ENCODE measurements at places on chromosomes 7 and 10.

- peak; percentile 72 for DNase-seq
Measured at GRCh38 chr7:140639366-140640053, 1.1 kb downstream of the DENND2A start.

GRCh38 chr10:38054361-38054797, 39.8 kb upstream of the ZNF37A start:
- DNase-seq, result no peak

DNA sequence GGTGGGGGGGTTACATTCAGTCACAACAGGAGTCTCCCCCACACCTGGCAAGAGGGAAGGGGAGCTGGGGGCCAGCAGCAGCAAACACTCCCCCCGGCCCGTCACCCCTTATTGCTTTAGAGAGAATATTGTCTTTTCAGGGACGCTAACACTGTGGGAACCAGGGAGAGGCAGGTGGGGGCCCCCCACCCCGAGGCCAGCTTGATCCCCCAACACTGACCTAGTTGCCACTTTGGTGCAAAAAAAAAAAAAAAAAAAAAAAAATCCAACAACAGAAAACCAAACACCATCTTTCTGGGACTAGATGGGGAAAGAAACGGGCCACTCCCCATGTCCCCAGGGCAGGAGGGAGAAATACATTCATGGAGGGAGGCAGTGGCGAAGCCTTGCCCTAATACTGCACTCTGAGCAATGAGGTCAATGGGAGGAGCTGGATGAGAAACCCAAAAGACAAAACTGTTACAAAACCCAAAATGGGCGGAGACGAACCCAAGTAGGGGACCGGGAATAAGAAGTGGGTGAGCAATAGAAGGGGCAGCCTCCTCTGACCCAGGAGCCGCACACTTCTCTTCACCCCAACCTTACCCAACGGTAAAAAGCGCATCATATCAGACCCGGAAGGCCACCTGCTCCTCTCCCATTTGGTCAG, 6.5 kb downstream of the GNB2 start:
- no peak for DNase-seq

DNA sequence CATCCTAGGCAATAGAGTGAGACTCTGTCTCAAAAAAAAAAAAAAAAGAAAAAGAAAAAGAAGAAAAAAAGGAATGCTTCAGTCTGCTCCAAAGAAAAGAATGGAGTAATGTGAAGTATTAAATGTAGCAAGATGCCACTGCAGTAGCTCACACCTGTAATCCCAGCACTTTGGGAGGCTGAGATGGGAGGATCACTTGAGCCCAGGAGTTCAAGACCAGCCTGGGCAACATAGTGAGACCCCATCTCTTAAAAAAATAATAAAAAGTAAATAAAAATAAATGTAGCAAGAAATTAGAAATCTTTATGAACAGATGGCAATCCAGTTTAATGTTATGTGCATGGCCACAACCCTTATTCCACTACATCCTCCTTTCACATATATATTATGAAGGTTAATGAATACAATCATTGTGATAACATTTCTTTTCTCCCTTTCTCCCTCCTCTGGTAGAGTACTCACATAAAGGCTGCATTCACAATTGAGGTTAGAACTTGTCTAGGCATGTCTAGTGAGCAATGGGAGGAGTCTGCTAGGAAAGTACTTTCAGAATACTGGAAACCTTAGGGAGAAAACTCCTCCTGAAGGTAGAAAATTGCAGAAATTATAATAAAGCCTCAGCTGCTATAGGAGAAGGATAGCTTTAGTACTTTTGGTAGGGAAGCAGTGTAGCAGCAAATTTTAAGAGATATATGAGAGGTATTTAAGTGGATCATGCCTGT, 20.4 kb downstream of the KLLN start:
- DNase-seq, result no peak

- peak; percentile 10 for DNase-seq
Measured at GRCh38 chr7:124257638-124258308, 224.9 kb upstream of the TMEM229A start.

- no peak for DNase-seq
Measured at GRCh38 chr7:125355899-125356298, 426.3 kb upstream of the POT1 start.

DNA sequence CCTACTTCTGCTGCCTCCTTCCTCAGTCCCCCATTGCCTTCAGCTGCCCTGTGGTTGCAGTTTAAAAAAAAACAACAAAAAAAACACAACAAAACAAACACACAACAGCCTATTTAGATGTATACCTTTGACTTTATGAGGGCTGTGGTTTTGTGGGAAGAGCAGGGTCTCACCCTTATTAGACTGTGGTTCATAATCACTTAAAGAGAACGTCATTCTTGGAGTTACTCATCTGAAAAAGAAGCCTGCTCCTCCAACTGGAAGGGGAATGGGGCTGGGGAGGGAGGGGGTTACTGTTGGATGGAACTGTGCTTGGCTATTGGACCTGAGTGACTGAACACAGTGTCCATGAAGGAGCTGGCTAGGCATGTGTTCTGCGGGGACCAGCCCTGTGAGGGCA, 48.1 kb downstream of the SDK1 start:
- DNase-seq, result no peak

DNA sequence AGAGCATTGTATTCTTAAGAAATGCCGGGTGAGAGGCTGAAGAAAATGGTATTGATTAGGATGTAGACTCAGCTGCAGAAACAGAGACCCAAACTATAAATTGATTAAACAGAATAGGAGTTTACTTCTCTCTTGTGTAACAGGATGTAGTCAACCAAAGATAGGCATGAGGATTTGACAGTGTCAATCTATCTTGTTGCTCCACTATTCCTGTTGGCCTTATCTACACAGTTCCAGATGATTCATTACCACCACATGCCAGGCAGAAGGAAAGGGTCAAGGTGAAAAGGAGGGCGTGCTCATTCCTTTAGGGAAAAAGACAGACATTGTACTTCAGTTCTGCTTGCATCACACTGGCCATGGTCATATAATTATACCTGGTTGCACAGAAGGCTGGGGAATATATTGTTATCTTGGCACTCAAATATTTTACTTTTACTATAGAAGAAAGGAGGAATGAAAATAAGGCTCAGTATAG, 11.9 kb upstream of the DMTF1 start:
- no peak for DNase-seq

DNA sequence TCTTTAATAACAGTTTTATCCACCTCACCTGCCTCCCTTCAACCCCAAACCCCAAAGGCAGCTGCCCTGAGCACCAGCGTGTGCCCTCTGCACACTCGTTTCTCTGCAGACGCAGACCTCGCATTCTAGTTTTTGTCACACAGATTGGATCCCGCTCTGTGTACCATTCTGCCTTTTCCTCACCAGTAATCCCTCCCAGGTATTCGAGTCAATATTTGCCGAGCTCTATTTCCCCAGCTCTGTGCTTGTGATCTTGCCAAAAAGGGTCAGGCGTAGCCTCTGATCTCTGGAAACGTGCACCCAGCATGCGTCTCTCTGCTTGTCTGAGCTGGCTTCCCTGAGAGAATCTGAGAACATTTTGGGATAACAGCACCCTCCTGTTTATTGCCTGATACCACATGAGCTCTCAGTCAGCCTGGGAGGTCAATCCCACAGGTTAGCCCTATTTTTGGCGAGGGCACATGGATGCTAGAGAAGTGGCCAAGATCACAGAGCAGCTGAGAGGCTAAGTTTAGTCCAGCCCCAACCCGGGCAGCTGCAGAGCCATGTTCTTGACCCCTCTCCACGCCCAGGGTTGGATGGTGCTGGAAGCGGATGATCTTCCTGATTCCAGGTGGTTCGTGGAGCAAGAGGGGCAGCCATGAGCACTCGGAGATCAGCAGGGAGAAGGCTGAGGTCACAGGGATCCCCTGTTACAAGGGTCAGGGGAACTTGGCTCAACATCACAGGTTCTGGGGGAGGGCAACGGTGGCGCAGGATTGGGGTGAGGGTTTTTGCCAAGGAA, 29.1 kb downstream of the FOXL3 start:
- DNase-seq, result no peak

DNA sequence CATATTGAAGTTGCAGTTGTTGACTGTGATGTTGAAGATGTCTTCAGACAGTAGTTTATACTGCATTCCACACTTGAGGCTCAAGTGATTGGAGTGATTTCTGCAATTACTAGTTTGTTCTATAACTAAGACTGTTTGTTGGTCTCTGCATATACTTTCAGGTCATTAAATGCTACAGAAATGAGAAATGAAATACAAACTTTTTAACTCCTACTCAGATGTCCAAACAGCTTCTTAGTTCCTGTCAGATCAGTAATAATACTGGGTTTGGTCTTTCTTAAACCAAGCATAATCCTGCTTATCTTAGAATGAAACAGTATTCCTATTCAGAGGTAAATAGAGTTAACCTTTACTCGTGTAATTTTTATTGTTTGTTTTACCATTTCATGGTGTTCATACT, 115.9 kb downstream of the CCNY start:
- DNase-seq, result no peak

GRCh38 chr7:113071465-113071864, 15.2 kb downstream of the GPR85 start:
- no peak for DNase-seq

DNA sequence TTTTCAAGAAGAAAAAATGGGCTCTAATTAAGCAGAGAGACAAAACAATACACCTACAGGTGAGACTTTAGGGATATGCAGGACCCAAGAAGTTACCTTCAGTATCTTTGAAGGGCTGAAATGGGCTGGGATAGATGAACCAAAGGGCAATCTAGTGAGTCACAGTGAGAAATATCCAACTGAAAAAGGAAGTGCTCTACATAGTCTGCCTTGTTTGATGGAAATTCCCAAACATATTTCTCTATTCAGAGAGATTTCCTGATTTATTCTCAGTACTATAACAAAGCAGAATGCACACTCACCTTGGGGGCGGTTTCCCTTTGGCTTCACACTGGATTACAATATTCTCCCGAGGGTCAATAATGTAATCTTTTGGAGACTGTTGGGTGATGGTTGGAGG, 104.1 kb upstream of the LAMB4 start:
- DNase-seq, result no peak

DNA sequence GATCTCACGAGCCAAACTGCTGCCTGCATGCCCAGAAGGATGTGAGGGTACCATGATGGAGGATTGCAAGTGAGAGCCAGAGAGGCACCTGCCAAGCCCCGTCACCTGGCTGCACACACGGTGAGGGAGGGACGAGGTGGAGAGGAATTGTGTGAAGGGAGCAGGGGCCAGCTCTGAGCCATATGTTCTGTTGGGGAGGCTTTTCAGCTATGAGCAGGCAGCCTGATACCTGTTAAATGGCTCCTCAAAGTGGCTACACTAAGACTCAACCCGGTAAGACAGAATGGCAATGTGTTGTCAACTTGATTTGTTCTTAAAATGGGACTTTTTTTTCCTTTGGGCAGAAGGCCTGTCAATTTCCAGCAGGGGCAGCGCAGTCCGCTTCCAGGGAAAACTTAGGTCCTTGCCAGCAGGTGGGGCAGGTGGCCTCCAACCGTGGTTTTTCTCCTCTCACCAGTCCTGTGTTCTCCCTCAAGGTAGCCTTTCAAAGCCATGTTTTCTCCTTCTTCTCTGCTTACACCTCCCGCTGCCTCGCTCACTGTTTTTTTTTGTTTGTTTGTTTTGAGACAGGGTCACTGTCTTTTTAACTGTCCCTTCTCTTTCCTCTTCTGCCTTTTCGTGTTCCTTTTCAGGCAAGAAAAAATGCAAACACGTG, 57.7 kb upstream of the ZNRF2 start:
- peak; percentile 79 for DNase-seq
